Prostate gland (tissue), 2 donors: ENCODE measurements at places on chromosomes 11 and 22. TPM values are rescaled to one million over a fixed set of nuclear protein-coding genes. Genes with fewer than 3 reads are reported as not detected.

DNA sequence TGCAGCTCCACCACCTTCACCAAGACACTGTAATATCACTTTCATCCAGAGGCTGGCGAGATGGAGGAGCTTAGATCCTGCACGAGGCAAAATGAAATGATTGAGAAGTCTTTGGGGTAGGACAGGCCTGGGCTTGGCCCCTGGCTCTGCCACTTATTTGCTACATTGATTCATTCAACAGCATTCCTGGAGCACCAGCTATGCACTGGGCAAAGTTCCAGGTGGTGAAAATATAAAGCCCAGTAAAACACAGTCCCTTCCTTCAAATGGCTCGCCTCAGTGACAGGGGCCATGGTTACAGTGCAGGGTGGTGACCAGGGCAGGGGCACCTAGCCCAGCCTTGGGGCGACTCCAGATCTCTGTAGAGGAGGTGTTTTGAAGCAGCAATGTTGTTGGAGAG lies 19.7 kb downstream of the ALX4 start:
- DNase-seq = peak; percentile 67

GRCh38 chr11:121654843-121655536 lies 202.2 kb upstream of the SORL1-AS1 start:
- peak; percentile 48 for DNase-seq

DNA sequence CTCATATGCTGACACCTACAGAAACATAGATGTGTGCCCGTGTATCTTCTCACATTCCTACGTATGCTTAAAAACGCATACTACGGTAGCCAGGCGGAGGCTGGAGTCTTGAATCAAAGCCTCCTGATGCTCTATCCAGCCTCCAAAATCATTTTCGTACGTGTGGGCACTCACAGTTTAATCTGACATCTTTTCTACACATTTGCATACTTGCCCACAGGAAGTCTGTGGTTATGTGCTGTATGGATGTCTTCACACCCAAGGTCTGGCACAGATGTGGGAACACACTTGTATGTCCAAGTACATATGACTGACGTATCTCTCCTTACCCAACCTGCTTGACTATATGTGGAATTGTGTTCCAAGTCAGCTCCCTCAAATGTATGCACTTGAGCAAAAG lies 561.8 kb upstream of the CADM1 start:
- DNase-seq = no peak

GRCh38 chr11:106077609-106078455 lies at the start of gene AASDHPPT:
Gene AASDHPPT (plus strand): TSS chr11:106077662. CDS start chr11:106077711, 49 bp downstream.
- DNase-seq = peak; percentile 30

- no peak for DNase-seq
Observed at GRCh38 chr22:46770151-46770641, 7.7 kb downstream of the TBC1D22A start.

GRCh38 chr11:98040061-98040808 lies 980.5 kb upstream of the CNTN5 start:
- DNase-seq = no peak

- no peak for DNase-seq
Observed at GRCh38 chr11:43975629-43976028, 33.2 kb downstream of the C11orf96 start.

GRCh38 chr11:35403765-35404387 lies 15.5 kb downstream of the SLC1A2 start:
- no peak for DNase-seq

DNA sequence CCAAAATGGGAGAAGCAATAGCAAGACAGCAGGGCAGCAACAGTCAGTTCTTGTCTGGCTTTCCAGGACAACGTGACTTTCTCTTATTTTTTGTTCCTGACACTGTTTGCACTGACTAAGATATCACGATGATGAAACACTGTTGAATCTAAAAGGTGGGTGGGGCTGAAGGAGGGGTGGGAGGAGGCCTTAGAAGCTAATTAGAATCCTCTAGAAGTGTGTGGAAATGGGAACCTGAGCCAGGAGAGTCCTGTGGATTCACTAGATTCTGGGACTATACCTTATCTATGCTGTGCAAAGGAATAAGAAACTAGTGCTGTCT lies 300.3 kb downstream of the ST3GAL4 start:
- peak; percentile 17 for DNase-seq

DNA sequence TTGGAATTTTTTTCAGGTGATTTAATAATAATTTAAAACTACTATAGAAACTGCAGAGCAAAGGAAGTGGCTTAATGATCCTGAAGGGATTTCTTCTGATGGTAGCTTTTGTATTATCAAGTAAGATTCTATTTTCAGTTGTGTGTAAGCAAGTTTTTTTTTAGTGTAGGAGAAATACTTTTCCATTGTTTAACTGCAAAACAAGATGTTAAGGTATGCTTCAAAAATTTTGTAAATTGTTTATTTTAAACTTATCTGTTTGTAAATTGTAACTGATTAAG lies 3.4 kb downstream of the MALAT1 start:
- DNase-seq = no peak

- no peak for DNase-seq
Observed at GRCh38 chr11:39327302-39327701, 2132.2 kb downstream of the LRRC4C start.

GRCh38 chr11:13348305-13348704 lies 70.7 kb downstream of the BMAL1 start:
- DNase-seq = no peak

DNA sequence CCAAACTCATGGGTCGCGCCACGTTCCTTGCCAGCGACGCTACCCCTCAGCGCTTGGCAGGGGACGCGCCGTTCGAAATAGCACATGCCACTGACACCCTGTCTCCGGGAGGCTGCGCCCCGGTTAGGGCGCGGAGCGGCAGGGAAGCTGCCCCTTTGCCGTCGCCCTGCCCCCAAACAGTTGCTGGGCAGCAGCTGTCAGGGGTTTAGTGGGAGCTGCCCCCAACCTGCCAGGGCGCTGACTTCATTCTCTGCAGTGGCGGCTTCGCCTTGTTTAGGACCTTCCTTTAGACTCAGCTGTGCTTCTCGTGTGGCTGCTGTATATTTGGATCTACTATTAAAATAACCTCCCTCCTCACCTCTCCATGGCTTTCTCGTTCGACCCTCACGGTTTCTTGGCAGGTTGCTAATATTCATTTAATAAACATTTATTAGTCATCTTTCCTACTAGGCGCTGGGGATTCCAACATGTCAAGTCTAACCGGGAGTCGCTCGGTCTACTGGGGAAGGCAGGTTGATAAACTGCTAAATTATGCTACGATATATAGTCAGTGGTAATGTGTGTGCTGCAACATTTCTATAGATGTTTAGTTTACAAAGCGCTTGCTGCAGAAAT lies 782 bp downstream of the TMEM109 start:
- DNase-seq = no peak

DNA sequence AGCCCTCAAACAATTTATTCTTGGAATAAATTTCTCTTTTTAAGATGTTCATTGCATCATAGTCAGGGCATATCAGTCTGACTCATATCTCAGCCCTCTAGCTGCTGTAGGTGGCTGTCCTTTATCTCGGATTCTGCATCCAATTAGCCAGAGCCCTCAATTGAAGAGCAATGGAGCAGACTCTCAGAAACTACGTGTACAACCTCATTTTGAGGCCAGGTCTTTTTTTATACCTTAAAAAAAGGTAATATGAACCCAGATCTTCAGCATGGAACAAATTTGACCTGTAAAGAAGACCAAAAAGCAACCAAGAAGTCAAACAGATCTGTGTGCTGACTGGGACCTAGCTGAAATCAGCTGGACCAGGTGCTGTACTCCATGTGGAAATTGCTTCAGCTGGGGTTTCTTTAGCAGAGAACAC lies 8.7 kb downstream of the OR52A5 start:
- no peak for DNase-seq

GRCh38 chr22:23837911-23838680 lies 710 bp downstream of the DERL3 start:
- no peak for DNase-seq

- DNase-seq = no peak
Observed at GRCh38 chr11:118608360-118609227, 1.2 kb downstream of the PHLDB1 start.

DNA sequence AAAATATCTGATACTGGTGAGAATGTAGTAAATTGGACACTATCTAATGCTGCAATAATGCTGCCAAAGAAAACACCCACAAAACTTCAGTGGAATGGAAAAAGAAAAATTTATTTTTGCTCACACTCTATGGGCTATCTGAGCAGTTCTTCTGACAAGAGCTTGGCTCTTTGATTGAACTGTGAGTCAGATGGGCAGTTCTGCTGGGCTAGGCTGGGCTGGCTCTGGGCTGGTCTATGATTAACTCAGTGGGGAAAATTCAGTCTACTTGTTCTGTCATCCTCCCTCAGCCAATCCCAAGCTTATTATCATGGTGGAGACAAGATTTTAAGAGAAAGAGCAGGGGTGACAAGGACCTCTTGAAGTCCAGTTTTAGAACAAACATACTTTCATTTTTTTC lies 1404.8 kb downstream of the LRRC4C start:
- no peak for DNase-seq

- no peak for DNase-seq
Observed at GRCh38 chr11:130020323-130020722, 17.7 kb upstream of the PRDM10 start.

DNA sequence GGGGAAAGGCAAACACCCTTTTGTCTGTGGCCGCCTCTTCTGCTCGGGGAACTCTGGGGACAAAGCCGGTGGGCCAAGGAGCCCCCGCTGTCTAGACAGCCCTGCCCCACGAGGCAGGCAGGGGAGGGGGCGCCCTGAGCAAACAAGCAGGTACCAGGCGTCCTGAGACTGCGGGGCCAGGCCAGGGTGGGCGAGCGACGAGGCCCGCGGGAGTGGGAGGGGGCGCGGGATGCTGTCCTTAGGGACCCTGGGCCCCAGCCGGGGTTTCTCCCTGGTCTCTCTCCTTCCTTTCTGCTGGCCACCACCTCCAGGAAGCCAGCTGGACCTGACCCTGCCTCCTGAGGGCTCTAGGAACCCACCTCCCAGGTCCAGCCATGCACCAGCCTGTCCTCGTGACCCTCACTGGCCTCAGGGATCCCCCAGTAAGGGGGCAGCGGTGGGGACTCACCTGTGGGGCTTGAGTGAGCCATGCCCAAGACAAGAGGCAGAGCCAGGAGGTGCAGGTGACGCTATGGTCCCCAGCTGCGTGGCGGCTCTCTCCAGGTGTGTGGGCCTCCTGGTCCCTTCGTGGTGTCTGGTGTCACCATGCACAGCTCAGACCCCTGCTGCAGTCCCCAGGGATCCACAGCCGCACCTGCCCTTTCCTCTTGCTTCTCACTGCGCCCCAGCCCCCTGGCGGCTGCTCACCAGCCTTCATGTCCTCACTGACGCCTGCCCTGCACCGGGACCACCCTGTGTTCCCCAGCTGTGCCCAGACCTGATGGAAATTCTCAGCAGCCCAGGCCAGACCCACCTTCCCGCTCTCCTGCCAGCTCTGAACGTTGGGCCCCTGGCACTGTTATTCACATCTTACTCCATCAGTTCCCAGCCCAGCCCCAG lies 26.5 kb upstream of the MUC5AC start:
- DNase-seq = no peak

GRCh38 chr22:20015971-20016733 lies 471 bp downstream of the ARVCF start:
- DNase-seq = no peak

- DNase-seq = no peak
Observed at GRCh38 chr11:120911943-120912342, 112.0 kb upstream of the TBCEL start.

DNA sequence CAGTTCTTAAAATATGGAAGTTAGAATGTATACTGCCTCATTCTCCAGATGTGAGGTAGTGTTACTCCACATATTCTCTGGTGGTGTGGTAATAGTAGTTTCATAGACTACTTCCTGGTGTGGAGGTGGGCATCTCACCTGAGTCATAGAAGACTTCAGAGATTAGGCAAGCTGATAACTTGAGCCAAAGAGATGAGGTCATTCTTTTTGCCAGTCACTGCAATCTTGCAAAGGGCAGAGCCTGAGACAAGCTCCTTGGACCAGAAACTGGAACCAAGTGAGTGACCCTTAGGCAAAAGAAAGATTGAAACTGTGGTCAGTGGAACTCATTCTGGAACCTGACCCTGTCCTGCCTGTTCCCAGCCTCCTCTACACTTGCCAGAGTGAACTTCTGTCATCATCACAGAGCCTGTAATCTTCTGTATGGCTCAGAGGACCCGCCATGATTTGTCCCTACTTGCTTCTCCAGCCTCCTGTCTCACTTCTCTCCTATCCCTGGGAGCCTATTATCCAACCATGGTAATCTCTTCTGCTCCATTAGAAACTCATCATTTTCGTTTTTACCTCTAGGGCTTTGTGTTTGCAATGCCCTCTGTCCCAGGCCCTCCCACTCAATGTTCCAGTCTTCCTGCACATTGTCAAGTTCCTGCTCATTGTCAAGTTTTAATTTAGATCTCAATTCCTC lies 10.6 kb upstream of the CCDC83 start:
- no peak for DNase-seq

GRCh38 chr22:30828187-30829155 lies 133.8 kb downstream of the OSBP2 start:
- DNase-seq = no peak

IL18 gene
- 4.0 TPM for total RNA-seq

RPLP2 gene
- 431 TPM for total RNA-seq

APLP2 gene
- 222 TPM for total RNA-seq

PRR5 gene
- 47.8 TPM for total RNA-seq

OR8H3 gene
- total RNA-seq = not detected

ELMOD1 gene
- 0.36 TPM for total RNA-seq

ABCG4 gene
- 0.85 TPM for total RNA-seq

MMP11 gene
- total RNA-seq = 26.6 TPM

RASD2 gene
- total RNA-seq = 8.0 TPM

OR4D5 gene
- not detected for total RNA-seq

GNAZ gene
- total RNA-seq = 22.6 TPM

CD6 gene
- 0.51 TPM for total RNA-seq

UPK3A gene
- total RNA-seq = 12.6 TPM

B4GALNT4 gene
- total RNA-seq = 5.8 TPM

APOA1 gene
- total RNA-seq = not detected

ZNF70 gene
- 5.2 TPM for total RNA-seq
